Activated CD4-positive, CD25-positive, alpha-beta regulatory T cell treated with anti-CD3 and anti-CD28 coated beads, Interleukin-2, amount 50 U/mL, for 72 hours (primary cell): ENCODE measurements at places on chromosomes 12 and 14.
A peak's percentile ranks its signal among the peaks of the same experiment; 100 is the strongest.

DNA sequence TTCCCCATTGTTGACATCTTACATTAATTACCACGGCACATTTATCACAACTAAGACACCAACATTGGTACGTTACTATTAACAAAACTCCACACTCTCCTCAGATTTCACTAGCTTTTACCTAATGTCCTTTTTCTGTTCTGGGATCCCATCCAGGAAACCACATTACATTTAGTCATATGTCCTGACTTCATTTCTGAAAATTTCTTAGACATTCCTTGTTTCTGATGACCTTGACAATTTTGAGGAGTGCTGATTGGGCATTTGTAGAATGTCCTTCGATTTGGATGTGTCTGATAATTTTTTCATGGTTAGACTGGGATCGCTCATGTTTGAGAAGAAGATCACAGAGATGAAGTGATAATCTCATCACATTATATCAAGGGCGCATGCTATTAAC is 34.6 kb upstream of the ACSM4 start:
- DNase-seq, result no peak

GRCh38 chr14:69087061-69087461 is 65.9 kb downstream of the DCAF5 start:
- no peak for DNase-seq

DNA sequence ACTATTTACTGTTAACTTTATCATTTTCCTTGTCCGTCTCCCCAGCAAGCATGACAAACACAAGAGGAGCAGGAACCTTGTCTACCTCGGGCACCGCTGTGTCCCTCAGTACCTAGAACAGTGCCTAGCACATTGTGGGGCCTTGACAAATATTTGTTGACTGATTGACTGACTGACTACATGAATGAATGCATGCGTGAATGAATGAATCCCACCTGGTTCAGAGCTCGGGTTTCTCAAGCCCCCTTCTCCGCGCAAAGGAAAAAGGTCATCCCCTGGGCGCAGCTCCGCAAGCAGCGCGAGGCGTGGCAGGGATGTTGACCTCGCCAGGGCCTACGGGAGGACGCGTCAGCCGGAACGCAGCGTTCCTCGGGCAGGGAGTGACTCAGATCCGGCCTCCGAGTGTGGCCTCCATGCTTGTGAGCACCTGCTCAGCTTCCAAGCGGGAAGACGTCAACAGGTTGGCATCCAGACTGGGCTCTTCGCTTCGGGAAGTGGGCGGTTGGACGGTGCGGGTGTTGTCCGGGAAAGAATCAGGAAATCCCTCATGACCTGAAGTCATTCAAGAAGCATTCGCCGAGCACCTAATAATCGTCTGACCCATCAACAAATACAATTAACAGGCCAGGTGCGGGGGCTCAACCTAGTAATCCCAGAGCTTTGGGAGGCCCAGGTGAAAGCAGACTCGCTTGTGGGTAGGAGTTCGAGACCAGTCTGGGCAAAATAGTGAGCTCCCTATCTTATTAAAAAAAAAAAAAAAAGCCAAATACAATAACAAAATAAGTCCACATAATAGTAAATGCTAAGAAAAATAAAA is 13.9 kb upstream of the UBC start:
- DNase-seq, result peak; percentile 64

DNA sequence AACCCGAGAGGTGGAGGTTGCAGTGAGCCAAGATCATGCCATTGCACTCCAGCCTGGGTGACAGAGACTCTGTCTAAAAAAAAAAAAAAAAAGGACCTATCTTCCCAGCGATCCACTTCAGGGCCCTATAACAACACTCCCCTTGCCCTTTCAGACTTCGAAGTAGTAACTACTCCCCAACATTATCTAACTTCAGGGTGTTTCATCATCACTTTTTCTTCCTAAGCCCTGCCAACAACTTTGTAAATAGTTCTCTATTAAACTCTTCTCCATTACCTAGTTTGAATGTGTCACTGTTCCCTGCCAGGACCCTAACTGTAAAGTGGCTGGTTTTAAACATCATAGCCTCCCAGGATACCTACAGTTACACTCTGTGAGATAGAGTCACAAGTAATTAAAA is 220.8 kb downstream of the BTG1 start:
- DNase-seq, result no peak

DNA sequence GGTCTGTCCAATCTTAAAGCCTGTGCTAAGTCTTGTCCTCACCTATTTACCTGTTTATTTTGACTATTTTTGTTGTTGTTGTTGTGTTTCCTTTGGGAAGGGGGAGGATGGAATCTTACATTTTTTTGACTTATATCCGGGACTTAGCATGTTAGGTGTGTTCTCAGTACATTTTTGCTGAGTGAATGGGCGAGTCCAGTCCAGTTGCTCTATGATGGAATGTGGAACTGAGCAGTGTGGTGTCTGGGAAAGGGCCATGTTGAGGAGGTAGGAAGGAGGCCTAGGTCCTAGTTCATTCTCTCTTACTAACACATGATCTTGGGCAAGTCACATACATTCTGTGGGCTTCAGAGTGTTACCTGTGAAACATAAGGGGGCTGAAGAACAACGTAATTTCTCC is 80.9 kb upstream of the SLC38A2 start:
- DNase-seq, result no peak

- no peak for DNase-seq
Measured at GRCh38 chr12:131383741-131384543, 326.9 kb upstream of the SFSWAP start.

DNA sequence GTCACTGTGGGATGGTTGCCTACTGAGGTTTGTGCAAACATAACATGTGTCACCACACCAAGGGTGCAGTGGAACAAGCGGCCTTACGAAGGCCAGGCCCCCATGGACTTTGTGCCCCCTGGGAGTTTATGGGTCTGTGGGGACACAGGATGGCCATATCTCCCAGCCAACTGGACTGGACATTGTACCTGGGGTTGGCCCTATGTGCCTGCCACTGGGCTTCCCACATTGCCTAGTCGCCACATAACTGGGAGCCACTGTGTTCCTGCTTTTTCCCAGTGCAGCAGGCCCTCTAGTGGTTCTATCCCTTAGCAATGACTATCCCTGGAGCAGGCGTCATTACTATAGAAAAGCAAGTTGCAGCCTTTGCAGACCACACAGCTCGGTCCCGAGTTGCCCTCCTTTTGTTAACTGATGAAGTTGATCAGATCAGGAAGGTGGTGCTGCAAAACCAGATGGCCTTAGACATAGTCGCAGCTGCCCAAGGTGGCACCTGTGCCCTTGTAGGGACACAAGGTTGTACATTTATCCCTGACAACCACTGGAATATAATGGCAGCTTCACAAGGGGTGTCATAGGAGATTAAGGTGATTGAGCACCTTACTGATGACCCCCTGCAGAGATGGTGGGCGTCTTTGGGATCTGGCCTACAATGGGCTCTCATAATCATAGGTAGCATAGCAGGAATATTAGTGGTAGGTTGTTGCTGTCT is 15.2 kb upstream of the RNASE12 start:
- no peak for DNase-seq

GRCh38 chr14:104681689-104682074 is 7.7 kb upstream of the INF2 start:
- DNase-seq, result no peak

- DNase-seq, result no peak
Measured at GRCh38 chr12:26465419-26466097, 270.2 kb downstream of the SSPN start.

GRCh38 chr12:6827982-6828780 is at the start of gene P3H3:
Gene P3H3, plus strand, starts transcription at chr12:6828407. Its CDS starts 34 bp downstream, at chr12:6828441.
- no peak for DNase-seq
